ENCODE measurements at places on chromosomes 4 and X. TPM values are rescaled to one million over a fixed set of nuclear protein-coding genes. Genes with fewer than 3 reads are reported as not detected.

DNA sequence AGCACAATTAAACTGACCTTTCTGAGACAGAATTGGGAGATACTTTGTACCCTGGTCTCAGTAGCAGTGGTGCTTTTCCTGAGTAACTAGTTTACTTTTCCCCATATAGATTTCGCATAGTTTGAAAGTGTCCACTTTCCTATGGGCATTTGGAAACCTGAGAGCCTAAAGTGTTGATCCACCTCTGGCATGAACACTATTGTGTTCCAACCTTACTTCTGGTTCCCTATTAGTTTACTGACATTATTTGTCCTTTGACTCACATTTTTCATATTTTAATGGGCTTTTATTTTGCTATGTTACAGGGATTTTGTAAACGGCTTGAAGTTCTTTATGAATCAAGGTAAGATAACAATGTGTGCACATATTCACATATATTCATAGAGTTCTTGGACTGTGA, 103.7 kb downstream of the CBLL2 start:
- H3K4me1 ChIP-seq, result no peaks in the 10 kb centered on the region
- no peak for DNase-seq
- H3K4me3 ChIP-seq, result no peak overlapping the region
- no peaks in the 10 kb centered on the region for H3K36me3 ChIP-seq
- no peak overlapping the region for H3K27ac ChIP-seq

GRCh38 chr4:40557736-40558135, 71.9 kb downstream of the RBM47 start:
- no peak overlapping the region for H3K27ac ChIP-seq
- no peaks in the 10 kb centered on the region for H3K27me3 ChIP-seq
- no peak overlapping the region for H3K4me3 ChIP-seq
- no peaks in the 10 kb centered on the region for H3K36me3 ChIP-seq
- DNase-seq, result no peak

- H3K4me3 ChIP-seq, result no peak overlapping the region
- H3K4me1 ChIP-seq, result no peaks in the 10 kb centered on the region
- DNase-seq, result no peak
- H3K36me3 ChIP-seq, result no peaks in the 10 kb centered on the region
Observed at GRCh38 chrX:78496483-78496882, 162.6 kb downstream of the RTL3 start.

- no peak overlapping the region for H3K4me3 ChIP-seq
- no peaks in the 10 kb centered on the region for H3K4me1 ChIP-seq
- no peaks in the 10 kb centered on the region for H3K36me3 ChIP-seq
- peak; percentile 28 for DNase-seq
- H3K27me3 ChIP-seq, result peaks cover 17% of the 10 kb centered on the region
- H3K27ac ChIP-seq, result no peak overlapping the region
Observed at GRCh38 chrX:110920991-110921390, 125.4 kb upstream of the CHRDL1 start.

GRCh38 chr4:80713409-80713808, 317.1 kb upstream of the BMP3 start:
- no peak overlapping the region for H3K4me3 ChIP-seq
- no peaks in the 10 kb centered on the region for H3K4me1 ChIP-seq
- no peaks in the 10 kb centered on the region for H3K27me3 ChIP-seq
- no peaks in the 10 kb centered on the region for H3K36me3 ChIP-seq
- no peak overlapping the region for H3K27ac ChIP-seq
- no peak for DNase-seq

DNA sequence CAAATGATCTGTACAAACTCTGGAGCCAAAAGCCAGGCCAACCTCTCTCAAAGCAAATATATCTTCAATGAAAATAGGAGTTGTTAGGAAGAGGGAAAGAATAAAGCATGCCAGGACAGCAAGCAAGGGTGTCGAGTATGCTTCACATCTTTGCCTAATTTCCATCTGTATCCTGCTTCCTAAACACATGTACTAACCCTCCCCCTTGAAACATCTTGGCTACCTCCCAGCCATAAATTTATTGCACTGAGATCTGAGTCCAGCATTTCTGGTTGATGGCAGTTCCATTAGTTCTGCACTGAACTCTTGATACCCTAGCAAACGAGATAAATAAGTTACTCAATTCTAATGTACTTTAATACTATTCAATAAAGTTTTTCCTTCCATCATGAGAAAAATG, 430.5 kb upstream of the TRAM1L1 start:
- H3K27ac ChIP-seq, result no peak overlapping the region
- H3K36me3 ChIP-seq, result no peaks in the 10 kb centered on the region
- H3K4me3 ChIP-seq, result no peak overlapping the region
- peak; percentile 32 for DNase-seq

The GSX2 gene
- not detected for total RNA-seq

The DAPP1 gene
- 24.6 TPM for total RNA-seq

The TRAM1L1 gene
- 1.8 TPM for total RNA-seq

DNA sequence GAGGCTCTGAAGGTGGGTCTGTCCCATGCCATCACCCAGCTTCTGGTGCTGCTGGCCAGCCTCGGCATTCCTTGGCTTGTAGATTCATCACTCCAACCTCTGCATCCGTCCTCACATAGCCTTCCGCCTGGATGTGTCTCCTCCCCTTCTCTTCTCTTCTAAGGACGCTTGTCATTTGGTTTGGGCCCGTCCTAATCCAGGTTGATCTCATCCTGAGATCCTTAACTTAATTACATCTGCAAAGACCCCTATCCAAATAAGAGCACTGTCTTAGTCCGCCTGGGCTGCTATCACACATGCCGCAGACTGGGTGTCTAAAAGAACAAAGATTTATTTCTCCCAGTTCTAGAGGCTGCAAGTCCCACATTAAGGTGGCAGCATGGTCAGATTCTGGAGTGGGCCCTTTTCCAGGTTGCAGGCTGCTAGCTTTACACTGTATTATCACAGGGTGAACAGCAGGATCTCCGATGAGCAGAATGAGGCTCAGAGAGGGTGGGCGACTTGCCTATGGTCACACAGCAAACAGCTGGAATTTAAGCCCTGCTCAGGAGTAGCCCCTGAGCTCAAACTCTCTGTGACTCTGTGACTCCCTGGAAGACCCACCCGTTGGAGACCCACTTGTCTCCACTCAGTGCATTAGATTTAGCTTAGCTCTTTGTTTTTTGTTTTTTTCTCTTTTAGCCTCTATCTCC, 113.1 kb downstream of the STK32B start:
- H3K4me1 ChIP-seq, result no peaks in the 10 kb centered on the region
- no peak overlapping the region for H3K4me3 ChIP-seq
- no peaks in the 10 kb centered on the region for H3K36me3 ChIP-seq
- H3K27ac ChIP-seq, result no peak overlapping the region
- H3K27me3 ChIP-seq, result no peaks in the 10 kb centered on the region

The MSANTD1 gene
- 1.4 TPM for total RNA-seq

The MID2 gene
- 15.6 TPM for total RNA-seq

DNA sequence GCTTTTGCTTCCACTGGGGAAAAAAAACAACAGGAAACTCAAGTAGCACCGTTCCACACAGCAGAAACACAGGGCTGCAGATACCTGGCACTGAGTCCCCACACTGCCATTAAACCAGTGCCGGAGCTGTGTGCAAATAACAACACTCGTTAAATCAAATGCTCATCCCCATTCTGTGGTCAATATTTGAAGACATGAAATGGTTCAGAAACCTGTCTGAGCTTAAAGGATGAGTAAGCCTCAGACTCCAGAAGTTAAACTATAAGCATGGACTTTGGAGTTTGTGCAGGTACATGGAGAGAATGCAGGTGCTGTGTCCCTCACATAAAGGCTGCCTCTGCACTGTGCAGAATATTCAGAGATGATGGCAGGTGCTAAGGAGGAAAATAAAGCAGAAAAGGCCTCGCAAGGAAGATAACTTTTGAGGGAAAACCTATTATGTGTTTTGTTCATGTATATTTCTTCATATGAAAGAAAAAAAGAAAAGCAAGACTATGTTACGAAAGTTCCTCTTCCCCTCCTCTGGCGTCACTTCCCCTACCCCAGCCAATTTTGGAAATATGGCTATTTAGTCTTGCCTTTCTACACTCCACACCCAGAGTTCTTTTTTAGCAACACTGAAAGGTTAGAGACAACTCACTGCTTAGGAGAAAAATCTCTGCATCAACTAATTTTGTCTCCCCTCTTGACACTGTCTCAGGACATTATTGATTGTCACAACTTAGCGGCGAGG, 4.6 kb downstream of the MPP1 start:
- H3K36me3 ChIP-seq, result no peaks in the 10 kb centered on the region
- peak overlapping the region; percentile 43 for H3K27ac ChIP-seq
- no peak for DNase-seq
- H3K4me3 ChIP-seq, result no peak overlapping the region
- H3K27me3 ChIP-seq, result no peaks in the 10 kb centered on the region

GRCh38 chr4:98452091-98452490, 190.9 kb downstream of the RAP1GDS1 start:
- no peaks in the 10 kb centered on the region for H3K36me3 ChIP-seq
- no peaks in the 10 kb centered on the region for H3K27me3 ChIP-seq
- no peak overlapping the region for H3K4me3 ChIP-seq
- H3K27ac ChIP-seq, result no peak overlapping the region
